Esophagus squamous epithelium (tissue), 5 donors: ENCODE measurements at places on chromosomes 7 and 10.

DNA sequence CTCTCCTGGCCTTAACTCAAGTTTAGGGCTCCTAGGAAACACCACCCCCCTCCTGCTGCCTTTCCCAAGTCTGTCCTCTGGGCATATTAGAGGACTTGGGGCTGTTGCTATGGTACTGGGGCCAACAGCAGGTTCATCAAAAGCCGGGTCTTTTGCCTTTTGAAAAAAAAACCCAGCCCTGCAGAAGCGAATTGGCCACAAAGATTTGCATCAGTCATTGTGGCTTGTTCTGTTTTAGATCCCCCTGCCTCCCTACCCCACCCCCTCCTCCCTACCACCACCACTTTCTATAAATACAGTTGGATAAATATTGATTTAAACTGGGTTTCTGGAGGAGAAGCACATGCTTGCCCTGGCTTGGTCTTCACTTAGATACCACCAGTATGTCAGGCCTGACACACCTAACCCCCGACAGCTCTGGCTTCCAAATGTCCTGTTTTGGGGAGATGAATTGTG is 7.0 kb downstream of the MXI1 start:
- DNase-seq = no peak

DNA sequence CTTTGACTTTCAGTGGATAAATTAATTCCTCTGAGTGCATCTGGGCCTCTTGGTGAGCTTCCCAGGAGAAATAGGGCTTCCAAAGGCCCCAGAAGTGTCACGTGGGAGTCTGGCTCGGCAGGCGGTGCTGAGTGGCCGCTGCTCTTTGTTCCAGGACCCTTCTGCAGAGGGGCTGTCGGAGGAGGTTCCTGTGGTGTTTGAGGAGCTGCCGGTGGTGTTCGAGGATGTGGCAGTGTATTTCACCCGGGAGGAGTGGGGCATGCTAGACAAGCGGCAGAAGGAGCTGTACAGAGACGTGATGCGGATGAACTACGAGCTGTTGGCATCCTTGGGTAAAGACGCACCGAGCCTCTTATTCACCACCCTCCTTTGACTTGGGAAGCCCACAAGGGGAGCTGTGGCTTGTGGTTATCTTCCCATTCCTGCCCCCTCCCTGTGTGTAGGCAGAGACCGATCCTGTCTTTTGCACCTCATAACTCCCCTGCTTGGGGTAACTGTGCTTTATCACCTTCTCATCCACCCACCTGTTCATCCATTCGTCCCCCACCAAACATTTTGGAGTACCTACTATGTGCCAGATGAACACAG is 11.9 kb downstream of the ZNF862 start:
- no peak for DNase-seq

- no peak for DNase-seq
Observed at GRCh38 chr7:22726907-22727713, at the start of gene IL6. Gene IL6, plus strand, starts transcription at chr7:22727200. Its CDS starts 63 bp downstream, at chr7:22727263.

GRCh38 chr7:22001345-22002004 is 55.8 kb upstream of the CDCA7L start:
- no peak for DNase-seq

GRCh38 chr7:15560968-15561367 is 847 bp downstream of the AGMO start:
- no peak for DNase-seq

- DNase-seq = no peak
Observed at GRCh38 chr7:154931906-154932305, 71.0 kb downstream of the PAXIP1 start.

DNA sequence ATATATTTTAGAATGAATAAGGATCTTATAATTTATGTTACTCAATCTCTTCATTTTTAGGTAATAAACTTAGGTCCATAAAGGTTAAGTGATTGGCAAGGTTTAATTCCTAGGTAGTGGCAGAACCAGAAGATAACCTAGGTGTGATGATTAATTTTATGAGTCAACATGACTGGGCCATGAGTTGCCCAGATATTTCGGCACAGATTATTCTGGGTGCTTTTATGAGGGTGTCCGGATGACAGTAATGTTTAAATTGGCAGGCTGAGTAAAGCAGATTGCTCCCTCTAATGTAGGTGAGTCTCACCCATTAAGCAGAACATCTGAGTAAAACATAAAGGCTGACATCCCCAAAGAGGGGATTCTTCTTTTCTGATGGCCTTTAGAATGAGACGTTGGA is 1349.3 kb upstream of the CELF2 start:
- no peak for DNase-seq

DNA sequence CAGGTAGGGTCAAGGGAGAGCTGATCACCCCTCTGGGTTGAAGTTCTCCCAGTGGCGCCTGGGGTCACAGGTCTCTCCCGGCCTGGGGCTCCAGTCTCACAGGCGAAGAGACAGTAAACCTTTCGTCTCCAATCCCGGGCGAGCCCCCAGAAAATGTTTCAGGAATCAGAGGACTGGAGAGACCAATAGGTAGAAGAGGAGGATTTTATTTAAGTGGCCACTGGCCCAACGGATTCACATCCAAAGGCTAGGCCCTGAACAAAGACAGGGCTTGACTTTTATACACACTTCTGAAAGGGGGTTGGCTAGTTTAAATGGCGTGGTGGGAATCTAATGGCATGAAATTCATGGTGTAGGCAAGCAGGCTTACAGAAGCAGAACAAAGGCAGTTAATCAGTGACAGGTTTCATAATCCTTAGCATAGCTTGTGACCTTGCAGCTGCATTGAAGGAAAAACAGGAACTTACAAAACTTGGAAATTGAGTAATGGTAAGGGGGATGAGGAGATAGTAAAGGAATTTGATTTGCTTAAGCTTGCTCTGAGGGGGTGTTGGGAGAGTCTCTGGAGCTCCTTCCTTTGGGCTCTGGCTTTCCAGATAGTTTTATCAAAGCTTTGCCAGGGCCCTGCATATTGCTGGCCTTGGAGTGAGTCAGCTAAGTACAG is 105.5 kb downstream of the TRIM24 start:
- no peak for DNase-seq

DNA sequence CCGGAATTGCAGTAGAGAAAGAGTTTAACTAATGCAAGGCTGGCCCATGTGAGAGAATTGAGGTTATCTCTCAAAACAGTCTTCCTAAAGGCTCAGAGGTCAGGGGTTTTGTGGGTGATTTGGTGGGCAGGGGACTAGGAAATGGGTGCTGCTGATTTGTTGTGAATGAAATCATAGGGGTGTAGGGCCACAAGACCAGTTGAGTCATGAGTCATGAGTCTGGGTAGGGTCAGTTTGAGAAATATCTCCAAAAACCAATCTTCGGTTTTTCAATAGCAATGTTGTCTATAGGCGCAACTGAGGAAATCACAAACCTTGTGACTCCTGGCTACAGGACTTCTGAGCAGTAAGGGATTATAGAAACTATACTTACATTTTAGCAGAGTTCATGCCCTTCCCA is 460.0 kb upstream of the NRP1 start:
- no peak for DNase-seq

GRCh38 chr10:21337171-21337792 is 188.2 kb downstream of the SKIDA1 start:
- DNase-seq = no peak

DNA sequence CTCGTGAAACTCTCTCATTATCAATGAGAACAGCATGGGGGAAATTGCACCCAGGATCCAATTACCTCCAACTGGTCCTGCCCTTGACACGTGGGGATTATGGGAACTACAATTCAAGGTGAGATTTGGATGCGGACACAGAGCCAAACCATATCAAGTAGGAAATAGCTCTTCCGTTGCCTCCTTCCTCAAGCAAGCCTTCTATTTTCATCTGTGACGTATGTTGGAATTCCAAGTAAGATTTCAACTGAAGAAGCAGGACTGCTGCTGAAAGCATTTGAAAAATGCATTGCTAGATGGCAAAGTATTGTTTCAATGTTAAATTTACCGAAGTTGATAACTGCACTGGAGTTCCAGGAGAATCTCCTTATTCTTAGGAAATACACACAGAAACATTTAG is 178.1 kb upstream of the GALNT17 start:
- DNase-seq = no peak

- DNase-seq = no peak
Observed at GRCh38 chr7:91683823-91684222, 196.7 kb downstream of the MTERF1 start.

DNA sequence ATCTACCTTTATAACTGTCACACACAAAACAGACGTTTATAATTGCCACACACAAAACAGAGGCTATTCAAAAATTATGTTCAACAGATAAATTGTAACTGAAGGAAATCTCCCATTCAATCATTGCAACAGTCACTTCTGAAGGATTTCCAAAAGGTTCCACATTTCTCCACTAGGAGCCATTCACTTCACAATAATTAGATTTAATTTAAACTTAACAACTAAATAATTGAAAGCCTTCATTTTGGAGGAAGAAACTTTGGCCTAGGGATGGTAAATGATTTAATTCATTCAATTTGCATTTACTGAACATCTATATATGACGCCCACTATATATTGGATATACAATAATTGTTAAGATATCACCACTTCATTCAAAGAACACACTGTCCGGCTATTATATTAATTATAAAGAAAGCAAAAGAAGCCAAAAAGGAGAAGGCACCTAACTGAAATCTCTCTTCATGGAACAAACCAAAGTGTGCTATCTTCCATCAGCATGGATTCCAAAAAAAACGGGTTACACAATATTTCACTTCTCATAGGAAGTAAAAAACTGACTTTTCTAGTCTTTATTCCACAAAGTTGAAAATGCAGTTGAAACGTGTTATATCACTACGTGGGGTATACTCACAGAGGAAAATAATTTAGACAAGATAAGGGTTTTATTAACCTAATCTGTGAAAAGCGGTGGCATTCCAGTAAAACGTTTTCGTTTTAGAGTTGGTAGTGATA is 1.7 kb downstream of the ATAD1 start:
- no peak for DNase-seq

GRCh38 chr7:48416327-48416908 is 245.2 kb downstream of the ABCA13 start:
- DNase-seq = no peak

DNA sequence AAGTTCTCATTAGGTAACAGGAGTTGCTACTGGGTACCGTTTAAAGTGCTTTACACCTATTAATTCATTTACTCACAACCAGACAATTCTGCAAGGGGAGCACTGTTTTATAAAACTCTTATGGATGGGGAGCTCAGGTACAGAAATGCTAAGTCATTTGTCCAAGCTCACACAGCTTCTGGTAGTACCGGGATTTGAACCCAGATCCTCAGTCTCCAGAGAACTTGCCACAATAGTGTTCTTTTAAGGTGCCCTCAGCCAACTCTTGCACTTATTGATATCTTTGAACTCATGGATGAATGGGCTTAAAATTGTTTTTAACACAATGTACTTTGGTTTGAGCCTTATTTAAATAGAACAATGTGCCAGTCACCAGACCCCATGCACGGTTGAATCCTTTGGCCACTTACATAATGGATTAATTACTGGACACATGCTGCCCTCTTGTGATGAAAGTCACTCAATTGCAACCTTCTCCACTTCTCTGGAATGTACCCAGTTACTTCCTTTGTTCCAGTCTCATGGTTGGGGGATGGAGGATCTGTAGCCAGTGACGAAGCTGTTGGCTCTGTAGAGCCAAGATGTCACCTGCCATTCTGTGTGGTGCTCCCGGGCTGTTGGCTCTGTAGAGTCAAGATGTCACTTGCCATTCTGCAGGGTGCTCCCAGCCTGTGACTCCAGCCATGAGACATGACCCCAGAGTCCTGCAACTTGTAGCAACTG is 65.6 kb downstream of the NOD1 start:
- DNase-seq = no peak

DNA sequence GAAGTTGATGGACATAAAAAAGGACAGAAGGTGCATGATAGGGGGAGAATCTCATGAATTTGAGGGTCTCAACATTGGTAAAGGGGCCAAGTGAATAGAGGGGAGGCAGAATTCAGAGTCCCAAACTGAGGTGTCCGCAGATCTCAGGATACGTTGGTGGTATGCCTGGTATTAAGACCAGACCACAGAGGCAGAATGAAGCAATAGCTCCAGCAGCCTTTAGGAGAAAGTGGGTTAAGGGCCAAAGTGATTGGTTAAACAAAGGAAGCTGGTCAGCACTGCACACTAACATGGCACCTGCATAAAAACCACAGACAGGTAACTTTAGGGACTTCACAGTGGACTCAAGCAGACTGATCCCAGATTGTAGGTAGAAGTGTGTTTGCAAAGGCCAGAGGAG is 37.5 kb downstream of the MEST start:
- no peak for DNase-seq

DNA sequence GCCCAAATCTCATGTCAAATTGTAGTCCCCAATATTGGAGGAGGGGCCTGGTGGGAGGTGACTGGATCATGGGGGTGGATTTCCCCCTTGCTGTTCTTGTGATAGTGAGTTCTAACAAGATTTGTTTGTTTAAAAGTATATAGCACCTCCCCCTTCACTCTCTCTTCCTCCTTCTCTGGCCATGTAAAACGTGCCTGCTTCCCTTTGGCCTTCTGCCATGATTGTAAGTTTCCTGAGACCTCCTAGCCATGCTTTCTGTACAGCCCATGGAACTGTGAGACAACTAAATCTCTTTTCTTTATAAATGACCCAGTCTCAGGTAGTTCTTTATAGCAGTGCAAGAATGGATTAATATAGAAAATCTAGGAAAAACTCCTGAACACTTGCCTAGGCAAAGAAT is 202.1 kb upstream of the SLC26A5 start:
- DNase-seq = no peak

DNA sequence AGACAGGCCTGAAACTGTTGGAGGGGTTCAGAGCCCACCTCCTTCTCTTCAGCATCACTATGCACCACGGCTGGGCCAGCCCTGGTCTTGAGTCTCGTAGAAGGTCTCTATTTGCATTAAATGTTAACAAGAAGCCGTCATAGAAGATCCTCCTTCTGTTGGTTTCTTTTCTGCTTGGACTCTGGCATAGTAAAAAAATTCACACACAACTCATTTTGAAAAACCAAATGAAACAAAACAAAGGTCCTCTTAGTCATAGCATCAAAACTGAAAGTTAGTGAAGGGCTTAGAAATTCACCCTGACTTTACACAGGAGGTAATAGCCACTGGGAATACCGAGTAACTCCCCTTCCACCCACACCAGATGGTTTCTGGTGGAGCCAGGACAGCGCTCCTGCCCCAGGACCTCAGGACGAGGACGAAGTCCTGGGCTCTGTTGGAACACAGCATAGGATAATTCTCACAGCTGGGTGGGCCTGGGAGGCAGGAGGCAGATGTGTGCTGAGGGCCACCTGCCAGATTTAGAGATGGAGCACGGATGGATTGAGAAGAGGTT is 248.4 kb upstream of the KLF6 start:
- no peak for DNase-seq

DNA sequence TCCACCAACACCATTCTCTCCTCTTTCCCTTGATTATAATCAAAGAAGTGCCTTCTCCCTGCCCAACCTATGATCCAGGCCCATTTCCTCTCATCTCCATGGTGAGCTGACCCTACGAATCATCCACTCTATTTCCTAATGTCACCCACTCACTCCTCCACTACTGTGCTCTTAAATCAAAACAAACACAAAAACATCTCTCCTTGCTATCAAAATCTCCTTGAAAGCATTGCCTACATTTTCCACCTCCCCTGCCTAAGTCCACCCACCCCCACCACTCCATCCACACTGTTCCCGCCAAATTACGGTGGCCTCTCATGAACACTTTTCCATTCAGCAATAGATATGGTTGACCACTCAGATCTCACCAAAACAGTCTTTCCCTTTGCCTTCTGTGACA is 5.3 kb downstream of the DYDC1 start:
- DNase-seq = no peak
